ENCODE measurements at places on chromosomes 4 and X. TPM values are rescaled to one million over a fixed set of nuclear protein-coding genes. Genes with fewer than 3 reads are reported as not detected.

CMC4 gene
- 5.6 TPM for total RNA-seq

AKAP4 gene
- not detected for total RNA-seq

MAGEA9B gene
- total RNA-seq = not detected

XPNPEP2 gene
- total RNA-seq = 1.3 TPM

STOX2 gene
- not detected for total RNA-seq

TCEAL6 gene
- not detected for total RNA-seq

TIMM8A gene
- total RNA-seq = 11.6 TPM

CT83 gene
- not detected for total RNA-seq

GSX2 gene
- not detected for total RNA-seq

RPL36A gene
- total RNA-seq = 425 TPM

SEPTIN11 gene
- 23.4 TPM for total RNA-seq

PPM1K gene
- total RNA-seq = 68.5 TPM

PABPC1L2B gene
- not detected for total RNA-seq

PAK3 gene
- not detected for total RNA-seq

G3BP2 gene
- total RNA-seq = 135 TPM

TMEM271 gene
- total RNA-seq = not detected

All from activated CD4-positive, alpha-beta T cell treated with anti-CD3 and anti-CD28 coated beads, Interleukin-2, amount 10 ng/mL, durations not matched to agents 7 days and 5 days (primary cell).